ENCODE measurements at places on chromosomes 3 and 15. TPM values are rescaled to one million over a fixed set of nuclear protein-coding genes. Genes with fewer than 3 reads are reported as not detected.

DNA sequence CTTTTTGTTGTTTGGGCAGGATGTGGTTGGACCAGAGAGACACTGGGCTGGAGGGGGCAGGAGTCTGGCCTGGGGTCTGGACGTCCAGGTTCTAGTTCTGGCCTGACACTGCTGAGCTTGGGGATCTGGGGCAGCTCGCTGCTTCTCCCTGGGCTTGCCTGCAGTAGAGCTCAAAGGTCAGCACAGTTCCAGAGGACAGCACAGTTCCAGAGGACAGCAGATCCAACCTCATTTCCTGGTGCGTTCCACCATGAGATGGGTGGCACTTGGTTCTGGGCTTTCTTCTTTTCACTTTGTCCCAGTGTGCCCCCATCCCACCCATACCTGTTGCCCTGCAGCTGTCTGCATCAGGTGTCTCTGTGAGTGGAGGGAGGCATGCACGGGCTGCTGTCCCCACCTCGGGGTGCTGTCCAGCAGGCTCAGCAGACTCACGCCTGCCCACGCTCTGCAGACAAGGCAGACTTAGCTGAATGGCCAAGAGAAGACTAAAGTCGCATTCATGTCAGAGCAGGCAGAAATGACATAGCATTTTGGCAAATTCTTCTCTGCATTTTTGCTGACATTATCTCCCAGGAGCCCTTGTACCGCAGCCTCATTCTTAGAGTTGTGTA is 16.7 kb downstream of the CACNA2D3 start:
- peak; percentile 32 for DNase-seq

GRCh38 chr3:22960105-22960984 is 242.8 kb upstream of the UBE2E2 start:
- no peak for DNase-seq

DNA sequence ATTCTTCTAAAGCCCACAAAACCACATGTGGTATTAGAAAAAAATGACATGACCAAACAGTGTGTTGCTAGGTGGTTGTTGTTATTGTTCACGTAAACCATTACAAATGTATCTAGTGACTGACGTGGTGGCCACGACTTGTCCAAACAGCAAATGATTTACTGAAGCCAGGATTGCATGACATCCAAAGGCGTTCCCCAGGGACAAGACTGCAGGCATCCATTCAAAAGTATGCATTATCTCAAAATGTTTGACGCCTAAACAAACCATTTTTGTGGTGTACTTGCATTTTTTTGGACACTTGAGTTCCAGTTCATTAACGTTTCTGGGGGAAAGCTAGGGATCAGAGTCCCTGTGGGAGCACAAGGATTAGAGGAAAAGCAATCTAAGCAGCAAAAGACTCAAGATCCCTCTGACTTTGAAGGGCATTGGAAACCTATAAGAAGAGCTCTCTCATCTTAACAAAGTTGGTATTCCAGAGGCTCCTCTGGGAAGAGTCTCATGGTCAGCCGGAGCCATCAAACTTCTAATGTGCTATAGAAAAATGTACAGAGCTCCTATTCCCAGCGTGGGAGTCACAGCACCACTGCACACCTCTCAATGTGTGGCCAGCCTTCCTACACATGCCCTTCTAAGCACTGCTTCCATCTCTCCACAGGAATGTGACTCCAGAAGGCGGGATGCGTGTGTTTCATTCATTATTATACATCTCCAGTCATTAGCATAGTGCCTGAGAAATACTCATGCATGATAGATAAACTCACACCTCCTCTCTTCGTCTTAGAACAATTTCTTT is 62.9 kb downstream of the FBN1 start:
- DNase-seq, result peak; percentile 65

GRCh38 chr3:37861620-37862041 is at the start of gene CTDSPL:
Gene CTDSPL, plus strand, starts transcription at chr3:37861880. Its CDS starts 320 bp downstream, at chr3:37862200.
- DNase-seq, result no peak

The CHRNA5 gene
- total RNA-seq, result 0.27 TPM

The MAP3K13 gene
- 18.3 TPM for total RNA-seq

The MCF2L2 gene
- 1.1 TPM for total RNA-seq

The ZMYND10 gene
- not detected for total RNA-seq

The HTR3C gene
- total RNA-seq, result not detected

- no peak for DNase-seq
These were observed 167.4 kb upstream of the LPP start for GRCh38 chr3:187986514-187986934.

DNA sequence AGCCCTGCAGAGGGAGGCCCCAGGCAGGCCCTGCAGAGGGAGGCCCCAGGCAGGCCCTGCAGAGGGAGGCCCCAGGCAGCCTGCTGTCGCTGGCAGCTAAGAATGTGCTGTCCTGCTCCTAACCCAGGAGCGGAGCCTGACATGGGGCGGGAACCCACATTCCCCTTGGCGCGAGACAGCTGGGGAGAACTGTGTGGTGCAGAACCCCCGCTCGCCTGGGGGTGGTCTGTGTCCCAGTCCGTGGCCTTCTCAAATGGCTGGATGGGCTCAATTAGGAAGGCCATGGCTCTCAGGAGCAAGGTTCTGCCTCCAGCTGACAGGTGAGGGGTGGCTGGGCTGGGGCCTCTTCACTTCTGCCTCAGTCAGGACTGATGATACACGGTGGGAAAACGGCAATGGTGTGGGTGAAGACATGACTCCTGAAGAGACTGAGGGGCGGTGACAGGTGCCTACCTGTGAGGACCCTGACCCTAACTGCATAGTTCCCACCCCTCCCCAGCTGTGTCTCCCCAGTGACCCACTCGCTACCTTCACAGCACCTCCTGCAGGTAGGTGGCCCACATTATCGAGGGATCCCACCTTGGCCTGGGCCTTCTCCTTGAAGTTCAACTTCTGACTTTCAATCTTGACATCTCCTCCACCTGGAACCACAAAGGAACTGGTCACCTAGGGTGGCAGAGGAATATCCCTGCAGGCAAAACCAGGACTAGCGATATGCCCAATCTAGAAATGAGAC is 52.0 kb downstream of the DHX30 start:
- no peak for DNase-seq

DNA sequence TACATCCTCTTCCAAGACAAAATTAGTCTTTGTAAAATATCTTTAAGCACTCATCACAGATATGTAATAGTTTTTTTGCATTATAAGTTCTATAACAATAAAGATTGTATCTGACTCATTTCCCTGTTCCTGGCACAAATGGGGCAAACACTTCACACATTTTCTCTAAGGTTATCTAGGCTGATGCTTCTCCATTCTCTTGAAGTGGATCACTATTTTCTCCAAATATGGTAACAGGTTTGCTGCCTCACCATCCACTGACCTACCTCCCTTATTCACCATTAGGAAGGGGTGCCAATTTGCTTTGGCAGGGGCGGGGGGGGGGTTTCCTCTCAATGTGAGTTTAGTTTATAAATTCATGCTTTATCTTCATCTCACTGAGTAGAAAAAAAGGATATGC is 767.7 kb upstream of the LMCD1 start:
- no peak for DNase-seq

The CHCHD4 gene
- total RNA-seq, result 8.4 TPM

- no peak for DNase-seq
These were observed 54.3 kb downstream of the OXNAD1 start for GRCh38 chr3:16319307-16319706.

- DNase-seq, result no peak
These were observed 26.2 kb downstream of the SLC2A2 start for GRCh38 chr3:171000281-171000680.

GRCh38 chr3:76349715-76350480 is 564.5 kb upstream of the ZNF717 start:
- DNase-seq, result no peak

The KLHL6 gene
- total RNA-seq, result 0.58 TPM

DNA sequence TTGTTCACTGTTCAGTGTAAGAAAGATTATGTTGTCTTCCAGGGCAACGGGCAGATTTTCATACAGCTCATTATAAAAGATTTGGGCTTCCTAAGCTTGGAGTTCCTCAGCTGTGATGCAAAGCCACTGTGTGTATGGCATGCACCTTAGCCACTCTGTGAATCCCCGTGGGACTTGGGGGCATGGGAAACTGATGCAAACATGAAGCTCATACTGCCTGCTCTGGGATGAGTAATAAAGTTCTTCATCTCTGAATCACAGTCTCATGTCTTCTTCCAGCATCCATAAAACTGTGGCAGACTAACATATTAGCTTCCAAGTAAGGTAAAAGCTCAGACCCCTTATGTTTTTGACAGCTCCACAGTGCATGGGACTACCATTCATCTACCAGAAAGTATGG is 154.3 kb upstream of the RORA start:
- no peak for DNase-seq
